Activated CD4-positive, CD25-positive, alpha-beta regulatory T cell treated with anti-CD3 and anti-CD28 coated beads, Interleukin-2, amount 50 U/mL, for 16 hours (primary cell): ENCODE measurements at places on chromosomes 5 and 9.
A peak's percentile ranks its signal among the peaks of the same experiment; 100 is the strongest.

GRCh38 chr5:42912184-42912798 is 100.6 kb upstream of the SELENOP start:
- peak; percentile 11 for DNase-seq

DNA sequence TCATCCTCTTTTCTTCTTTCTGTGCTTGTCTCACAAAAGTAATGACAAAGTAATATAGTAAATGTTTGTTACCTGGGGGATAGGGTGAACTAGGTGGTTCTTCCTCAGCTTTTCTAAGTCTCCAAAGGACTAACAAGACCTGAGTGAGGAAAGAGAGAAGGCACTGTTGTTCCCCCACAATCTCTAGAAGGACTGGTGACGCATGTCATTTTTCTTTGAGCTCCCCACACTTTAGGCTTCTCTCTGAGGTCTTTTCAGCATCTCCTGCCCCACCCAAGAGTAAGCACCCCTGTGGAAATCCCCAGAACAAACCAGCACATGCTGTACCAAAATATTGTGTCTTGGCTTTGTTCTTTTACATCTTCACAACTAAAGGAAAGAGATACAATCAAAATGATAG is 2.4 kb upstream of the IL7R start:
- DNase-seq: peak; percentile 67

- DNase-seq: no peak
These were observed 284.4 kb upstream of the RGMB start for GRCh38 chr5:98489021-98489420.

- no peak for DNase-seq
These were observed 30.4 kb downstream of the TNFSF8 start for GRCh38 chr9:114899995-114900394.

DNA sequence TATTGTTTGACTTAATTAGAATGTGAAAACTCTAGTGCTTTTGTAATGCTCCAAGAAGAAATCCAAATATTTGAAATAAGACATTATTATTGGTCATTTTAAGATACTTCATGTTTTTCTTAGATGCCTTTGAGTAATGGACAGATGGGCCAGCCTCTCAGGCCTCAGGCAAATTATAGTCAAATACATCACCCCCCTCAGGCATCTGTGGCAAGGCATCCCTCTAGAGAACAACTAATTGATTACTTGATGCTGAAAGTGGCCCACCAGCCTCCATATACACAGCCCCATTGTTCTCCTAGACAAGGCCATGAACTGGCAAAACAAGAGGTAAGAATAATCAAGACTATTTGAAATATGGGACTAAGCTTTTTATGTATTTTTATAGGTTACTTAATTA is 69.2 kb upstream of the SREK1 start:
- no peak for DNase-seq

- DNase-seq: no peak
These were observed at the start of gene ASS1 for GRCh38 chr9:130444565-130445221. ASS1 (plus strand) TSS chr9:130444961; CDS start chr9:130452229, 7,268 bp downstream.

DNA sequence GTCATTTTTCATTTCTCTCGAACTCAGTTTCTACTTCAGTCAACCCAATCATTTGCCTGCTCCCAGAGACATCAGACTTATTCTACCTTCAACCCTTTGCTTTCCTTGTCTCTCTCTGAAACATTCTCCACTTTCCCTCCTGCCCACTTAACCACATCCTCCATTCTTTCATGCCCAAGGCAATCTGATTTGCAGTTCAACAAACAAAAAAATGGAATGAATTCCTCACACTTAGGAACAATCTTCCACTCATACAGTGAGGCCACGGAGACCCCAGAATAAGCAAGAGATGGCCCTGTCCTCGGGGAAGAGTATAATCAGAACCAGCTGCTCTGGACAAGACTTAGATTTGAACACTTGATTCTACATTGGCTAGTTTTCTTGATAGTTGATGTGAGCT is 180.5 kb downstream of the RFK start:
- DNase-seq: no peak

DNA sequence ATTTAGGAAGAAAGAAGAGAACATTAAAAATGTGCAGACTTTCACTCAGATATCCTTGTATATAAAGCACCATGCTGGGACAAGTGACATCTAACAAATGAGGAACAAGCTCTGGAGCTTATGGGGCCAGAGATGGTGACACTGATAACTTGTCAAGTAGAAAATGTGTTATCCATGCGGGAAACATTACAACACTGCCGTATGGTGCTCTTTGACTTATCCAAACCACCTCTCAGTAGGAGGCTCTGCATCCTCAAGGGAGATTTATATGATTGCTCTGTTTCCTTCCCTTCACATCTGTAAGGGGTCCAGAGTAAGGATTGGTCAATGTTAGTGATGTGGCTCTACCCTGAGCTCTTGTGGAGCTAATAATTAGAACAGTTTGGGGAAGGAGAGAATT is 23.5 kb downstream of the KCTD16 start:
- no peak for DNase-seq

GRCh38 chr5:176901260-176902101 is 2.3 kb upstream of the HK3 start:
- DNase-seq: no peak

DNA sequence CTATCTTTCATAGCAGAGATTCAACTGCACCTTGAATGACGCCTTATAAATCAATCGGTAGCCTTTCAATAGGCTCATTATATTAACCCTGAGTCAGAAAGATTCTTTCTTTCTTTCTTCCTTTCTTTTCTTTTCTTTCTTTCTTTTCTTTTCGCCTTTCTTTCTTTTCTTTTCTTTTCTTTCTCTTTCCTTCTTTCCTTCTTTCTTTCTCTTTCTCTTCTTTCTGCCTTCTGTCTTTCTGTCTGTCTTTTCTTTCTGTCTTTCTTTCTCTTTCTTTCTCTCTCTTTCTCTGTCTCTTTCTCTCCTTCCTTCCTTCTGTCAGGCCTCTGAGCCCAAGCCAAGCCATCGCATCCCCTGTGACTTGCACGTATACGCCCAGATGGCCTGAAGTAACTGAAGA is 86.0 kb upstream of the CLINT1 start:
- DNase-seq: no peak

- no peak for DNase-seq
These were observed 3.4 kb upstream of the DCTN4 start for GRCh38 chr5:150762211-150762610.

DNA sequence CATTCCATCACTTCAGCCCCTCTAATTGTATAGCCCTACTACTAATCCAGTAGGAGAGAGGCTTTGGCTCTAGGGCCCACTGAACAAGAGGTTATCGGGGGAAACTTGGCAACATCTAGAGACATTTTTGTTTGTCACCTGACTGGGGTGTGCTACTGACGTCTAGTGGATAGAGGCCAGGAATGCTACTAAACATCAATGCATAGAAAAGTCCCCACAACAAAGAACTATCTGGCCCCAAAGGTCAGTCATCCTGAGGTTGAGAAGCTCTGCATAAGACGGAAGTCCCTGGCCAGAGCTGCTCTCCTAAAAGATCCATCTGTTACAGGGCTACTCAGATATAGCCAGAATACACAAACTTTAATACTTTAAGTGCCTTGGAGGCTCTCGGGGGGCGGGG is 570.6 kb upstream of the KLF4 start:
- no peak for DNase-seq

DNA sequence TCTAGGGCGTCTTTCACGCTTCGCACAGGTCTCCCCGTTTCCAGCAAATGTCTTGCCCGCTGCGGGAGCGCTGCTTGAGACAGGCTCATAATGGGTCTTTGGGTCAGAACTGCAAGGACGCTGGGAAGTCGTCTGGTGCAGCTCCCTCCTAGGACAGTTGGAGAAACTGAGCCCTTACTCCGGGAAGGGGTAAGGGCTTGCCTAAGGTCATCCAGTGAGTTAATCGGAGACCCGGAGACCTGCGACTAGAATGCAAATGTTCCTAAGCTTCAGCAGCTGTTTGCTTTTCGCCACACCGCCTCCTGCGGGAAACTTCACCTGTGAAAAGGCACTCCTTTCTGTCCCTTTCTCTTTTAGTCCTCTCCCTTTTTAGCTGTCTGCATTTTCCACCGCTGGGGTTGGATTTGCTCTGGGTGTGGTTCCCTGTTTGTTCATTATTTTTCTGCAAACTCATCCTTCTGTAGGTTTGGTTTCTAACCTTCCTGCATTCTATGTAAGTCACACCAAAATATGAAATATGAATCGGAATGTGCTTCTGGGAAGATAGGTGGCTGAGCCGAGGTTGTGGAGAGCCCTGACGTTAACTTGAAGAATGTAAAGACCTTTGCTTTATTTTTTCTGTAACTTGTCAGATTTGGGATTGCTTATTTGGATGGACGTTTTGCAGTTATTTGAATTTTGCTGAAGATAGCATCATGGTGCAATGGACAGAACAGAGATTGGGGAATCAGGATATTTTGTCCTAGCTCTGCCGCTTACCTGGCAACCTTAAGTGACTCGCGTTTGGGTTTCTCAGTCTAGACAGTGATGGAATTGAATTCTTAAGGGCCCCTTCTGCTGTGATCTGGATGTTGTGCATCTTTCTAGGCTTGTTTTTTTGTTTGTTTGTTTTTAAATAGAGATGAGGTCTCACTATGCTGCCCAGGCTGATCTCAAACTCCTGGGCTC is 909 bp downstream of the SLC36A1 start:
- DNase-seq: no peak

GRCh38 chr9:88406051-88406450 is 17.8 kb downstream of the SPIN1 start:
- no peak for DNase-seq

- no peak for DNase-seq
These were observed 428.8 kb downstream of the CHSY3 start for GRCh38 chr5:130333089-130333488.

DNA sequence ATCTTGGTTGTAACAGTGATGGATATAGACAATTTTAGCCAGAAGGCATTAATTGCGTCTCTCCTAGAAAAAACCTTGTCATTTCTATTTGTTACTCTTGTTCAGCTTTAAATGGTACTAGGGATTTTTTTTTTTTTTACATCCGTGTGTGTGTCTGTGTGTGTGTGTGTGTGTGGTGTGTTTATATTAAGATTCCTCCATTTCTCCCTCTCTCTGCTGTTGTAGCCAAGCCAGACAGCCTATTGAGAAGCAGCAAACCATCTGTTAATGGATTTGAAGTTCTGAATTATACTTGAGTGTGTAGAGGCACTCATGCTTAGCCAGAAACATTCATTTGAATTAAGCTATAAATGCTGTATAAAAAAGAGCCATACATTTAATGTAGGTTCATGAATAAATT is 72.3 kb downstream of the SLF1 start:
- DNase-seq: no peak

- DNase-seq: no peak
These were observed 284.5 kb downstream of the NTRK2 start for GRCh38 chr9:84953797-84954705.

- no peak for DNase-seq
These were observed 730 bp downstream of the ZMYND19 start for GRCh38 chr9:137589441-137590122.

DNA sequence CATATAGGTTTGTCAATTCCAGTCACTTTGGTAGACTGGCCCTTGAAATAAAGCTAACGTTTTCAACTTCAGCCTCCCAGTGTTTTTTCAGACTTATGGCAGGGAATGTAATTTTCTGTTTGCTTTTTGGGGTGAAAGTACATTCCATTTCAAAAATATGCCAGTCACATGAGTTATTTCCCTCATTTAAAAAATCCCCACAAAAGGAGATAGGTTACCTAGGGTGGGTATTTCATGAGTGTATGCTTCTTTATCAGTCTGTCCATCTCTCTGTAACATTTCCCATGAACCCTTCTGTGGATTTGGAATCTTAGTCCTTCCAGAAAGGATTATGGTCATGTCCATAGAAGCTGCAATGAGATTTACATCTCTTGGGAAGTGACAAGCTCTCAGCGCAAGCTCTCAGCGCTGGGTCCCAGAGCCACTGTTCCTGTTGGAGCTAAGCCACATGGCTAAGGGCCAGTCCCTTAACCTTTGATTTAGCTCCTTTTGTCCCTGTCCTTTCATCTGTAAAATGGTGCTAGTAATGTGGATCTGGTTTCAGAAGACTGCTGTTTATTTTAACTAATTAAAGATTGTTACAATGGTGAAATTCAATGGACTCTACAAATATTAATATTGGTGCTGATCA is 294.9 kb downstream of the NR3C1 start:
- DNase-seq: no peak

- DNase-seq: no peak
These were observed 279.5 kb upstream of the PIK3R1 start for GRCh38 chr5:67935908-67936566.
